ENCODE measurements at places on chromosomes 2 and 18.

DNA sequence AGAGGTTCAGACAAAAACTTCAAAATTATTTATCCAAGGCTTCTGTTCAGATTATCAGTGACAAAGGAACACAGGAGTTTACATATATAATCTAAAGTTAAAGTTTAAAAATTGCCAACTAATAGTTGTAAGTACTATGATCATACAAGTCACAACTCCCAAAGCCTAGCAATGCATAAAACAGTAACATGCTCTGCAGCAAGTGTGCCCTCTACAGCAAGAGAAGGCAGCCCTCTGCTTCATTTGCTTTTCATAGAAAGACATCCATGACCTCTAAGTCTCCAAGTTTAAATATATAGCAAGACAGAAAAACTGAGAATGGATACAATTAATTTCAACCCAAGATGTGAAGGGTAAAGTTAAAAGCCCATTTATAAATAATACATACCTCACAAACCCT, 13.3 kb downstream of the RAB1A start:
- DNase-seq, result no peak

DNA sequence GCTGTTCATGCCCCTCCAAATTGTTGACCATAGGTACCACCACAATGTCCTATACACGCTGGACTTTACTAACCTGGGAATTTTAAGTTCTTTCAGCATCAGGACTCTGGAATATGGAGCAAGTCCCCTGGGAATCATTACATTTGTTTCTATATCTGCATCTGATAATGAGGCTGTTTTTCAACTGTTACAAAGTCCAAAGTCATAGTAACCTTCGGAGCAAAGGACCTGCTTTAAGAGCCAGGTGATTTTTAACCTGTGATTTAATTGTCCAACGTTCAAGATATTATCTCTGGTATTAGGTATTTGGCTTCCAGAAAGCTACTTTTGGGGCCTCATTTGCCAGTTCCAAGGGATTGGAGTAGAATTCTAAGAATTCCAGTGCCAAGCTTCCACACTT, 7.5 kb upstream of the B3GNT2 start:
- no peak for DNase-seq

GRCh38 chr18:79944746-79945117, 6.7 kb downstream of the SLC66A2 start:
- no peak for DNase-seq

- no peak for DNase-seq
Measured at GRCh38 chr18:25113566-25113965, 238.4 kb downstream of the ZNF521 start.

GRCh38 chr18:13915995-13916431, 677 bp upstream of the MC2R start:
- DNase-seq, result no peak

DNA sequence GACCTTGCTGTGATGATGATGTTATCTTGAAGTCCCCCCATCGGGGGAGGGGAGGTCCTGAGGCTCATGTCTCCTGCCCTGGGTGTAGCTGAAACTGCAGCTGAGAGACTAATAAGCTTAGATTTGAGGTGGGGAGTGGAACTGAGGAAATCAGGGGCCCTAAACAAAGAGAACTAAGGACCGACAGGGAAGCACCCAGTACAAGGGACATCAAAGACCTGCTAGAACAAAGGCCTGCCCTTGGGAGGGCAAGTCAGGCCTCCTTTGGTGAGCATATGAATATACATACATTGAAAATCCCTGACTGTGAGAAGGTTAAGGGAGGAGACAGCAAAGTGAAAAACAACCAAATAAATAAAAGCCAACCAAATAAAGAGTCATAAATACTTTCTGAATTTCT, 1132.5 kb upstream of the CELF4 start:
- no peak for DNase-seq

- DNase-seq, result no peak
Measured at GRCh38 chr18:31643003-31643402, 41.4 kb downstream of the B4GALT6 start.

DNA sequence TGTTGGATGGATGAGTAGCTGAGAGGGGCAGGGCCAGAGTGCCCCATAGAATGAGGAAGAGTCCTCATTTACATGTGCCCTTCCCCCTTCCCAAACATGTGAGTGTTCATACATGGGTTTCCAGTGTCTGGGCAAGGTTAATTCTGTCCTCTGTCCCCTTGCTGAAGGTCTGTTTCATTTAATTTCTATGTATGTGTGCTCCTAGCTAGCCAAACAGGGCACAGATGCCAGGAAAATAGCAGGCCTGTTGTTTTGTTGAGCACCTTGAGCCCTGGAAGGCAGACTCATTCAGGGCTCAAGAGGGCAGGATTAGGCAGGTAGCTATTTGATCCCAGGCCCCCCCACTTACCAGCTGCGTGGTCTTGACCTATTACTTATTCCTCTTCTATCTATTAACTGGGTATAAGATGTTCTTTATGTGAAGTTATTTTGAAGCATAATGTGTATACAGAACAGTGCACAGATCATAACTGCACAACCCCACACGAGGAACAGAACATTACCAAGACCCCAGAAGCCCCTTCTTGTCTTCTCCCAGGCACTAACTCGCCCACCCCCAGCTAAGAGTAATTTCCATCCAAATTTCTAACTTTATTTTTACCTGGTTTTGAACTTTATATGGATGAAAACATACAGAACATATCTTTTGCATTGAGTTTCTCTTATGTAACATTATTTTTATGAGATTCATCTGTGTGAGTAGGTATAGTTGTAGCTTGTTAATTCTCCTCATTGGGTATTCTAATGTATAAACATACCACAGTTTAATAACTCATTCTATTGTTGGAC, 164.3 kb downstream of the RPIA start:
- no peak for DNase-seq

- peak; percentile 5 for DNase-seq
Measured at GRCh38 chr2:231965102-231965501, 3.6 kb downstream of the DIS3L2 start.

GRCh38 chr18:48850822-48851598, 99.8 kb downstream of the SMAD7 start:
- DNase-seq, result no peak

DNA sequence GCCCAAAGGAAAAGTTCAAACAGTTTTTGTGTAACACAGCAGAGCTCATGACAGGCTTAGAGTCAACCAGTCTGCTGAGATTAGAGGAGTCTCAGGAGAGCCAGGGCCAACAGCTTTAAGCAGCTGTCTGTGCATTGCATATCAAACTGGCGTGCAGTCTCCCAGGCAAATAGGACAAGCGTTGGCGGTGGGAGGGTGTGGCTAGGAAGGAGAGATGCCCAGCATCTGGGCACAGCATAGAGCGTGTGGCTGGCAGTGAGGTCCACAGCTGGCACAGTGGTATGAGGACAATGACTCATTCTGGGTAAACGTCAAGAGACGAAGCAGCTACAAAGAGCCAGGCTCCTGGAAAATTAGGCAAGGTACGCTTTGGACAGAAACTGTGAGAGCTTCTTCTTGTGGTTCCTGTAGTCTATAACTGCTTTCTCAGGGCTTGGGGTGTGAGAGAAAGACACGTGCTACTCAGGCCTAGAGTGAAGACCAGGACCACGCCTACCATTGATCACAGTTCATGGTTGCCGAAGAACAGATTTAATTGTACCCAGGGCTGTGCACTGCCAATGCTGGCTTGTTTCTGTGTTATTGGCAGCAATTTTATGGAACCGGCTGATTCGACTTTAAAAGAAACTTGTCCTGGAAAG, 14.8 kb downstream of the ZAP70 start:
- DNase-seq, result no peak

DNA sequence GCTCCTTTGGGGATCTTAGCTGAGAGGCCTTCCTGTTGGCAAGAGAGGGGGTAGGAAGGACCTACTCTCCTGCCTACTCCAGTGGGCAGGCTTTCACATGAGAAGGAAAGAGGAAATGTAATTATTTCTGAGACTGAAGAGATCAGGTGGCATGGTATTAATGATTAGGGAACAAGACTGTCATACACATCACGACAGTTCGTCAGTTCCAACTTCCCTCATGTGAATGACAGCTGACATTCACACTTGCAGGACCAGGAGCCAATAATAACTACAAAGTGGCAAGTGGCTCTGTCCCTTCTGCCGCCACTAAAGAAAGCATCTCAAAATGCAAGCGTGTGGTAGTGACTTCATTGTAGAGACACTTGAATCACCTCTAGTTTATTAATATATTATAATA, 90.0 kb downstream of the ZCCHC2 start:
- no peak for DNase-seq

- DNase-seq, result no peak
Measured at GRCh38 chr2:9310377-9310776, 103.8 kb downstream of the ASAP2 start.

DNA sequence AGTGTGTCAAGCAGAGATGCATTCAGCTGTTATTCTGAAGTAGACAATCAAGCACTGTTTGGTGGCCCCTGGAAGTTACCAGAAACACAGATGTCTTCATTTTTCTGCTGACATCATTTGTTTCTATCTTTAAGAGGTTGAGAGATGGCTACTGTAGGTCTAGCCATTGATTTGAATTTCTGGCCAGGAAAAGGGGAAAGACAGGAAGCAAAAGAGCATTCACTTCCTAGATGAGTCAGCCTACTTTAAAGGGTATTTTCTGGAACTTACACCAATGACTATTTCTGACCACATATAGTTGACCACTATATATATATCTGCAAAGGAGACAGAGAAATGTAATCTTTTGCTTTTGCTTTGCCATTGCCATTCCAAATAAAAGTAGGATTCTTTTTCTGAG, 900.1 kb upstream of the SOX11 start:
- DNase-seq, result no peak

DNA sequence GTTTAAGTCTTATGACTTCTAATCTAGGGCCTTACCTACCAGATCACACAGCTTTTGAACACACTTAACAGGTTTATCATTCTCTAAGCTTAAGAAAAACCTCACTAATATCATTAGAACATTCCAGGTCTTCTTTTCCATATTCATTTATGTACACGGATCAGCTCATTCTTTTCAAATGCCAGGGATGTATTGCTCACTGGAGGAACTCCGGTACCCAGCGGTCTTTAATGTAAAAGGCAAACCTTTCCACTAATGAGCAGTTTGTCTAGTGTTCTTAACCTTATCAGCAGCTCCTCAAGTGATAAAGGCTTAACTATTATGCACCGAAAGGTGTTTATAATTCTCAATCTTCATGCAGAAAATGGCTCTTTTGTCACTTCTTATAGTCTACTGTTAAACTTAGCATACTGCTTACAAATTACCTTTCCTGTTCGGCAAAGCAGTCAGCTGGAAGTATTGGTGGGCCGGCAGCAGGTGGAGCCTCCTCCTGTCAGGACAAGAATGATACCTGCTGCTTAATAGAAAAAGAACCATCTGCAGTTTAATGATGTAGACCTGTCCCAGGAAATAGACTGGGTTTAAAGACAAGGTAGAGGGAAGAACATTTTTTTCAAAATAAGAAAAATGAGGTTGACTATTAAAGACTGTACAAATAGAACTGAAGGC, 142.7 kb downstream of the FIGN start:
- no peak for DNase-seq

DNA sequence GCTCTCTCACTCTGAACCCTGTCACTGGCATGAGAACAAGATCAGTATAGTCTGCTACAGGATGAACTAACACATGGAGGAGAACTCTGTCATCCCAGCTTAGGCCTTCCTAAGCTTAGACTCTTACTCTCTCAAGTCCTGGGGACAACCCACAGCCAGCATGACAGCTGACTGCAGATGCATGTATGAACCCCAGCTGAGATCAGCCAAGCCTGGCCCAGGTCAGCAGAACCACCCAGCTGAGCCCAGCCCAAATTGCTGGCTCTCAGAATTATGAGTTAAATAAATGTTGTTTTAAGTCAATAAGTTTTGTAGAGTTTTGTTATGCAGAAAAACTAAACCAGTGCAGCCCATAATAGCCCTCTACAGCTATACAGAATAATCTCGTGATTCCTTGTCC, 287.3 kb downstream of the TNS1 start:
- no peak for DNase-seq

- DNase-seq, result no peak
Measured at GRCh38 chr2:67050622-67051021, 346.5 kb upstream of the ETAA1 start.

GRCh38 chr18:41870817-41871216, 84.2 kb upstream of the PIK3C3 start:
- DNase-seq, result no peak

DNA sequence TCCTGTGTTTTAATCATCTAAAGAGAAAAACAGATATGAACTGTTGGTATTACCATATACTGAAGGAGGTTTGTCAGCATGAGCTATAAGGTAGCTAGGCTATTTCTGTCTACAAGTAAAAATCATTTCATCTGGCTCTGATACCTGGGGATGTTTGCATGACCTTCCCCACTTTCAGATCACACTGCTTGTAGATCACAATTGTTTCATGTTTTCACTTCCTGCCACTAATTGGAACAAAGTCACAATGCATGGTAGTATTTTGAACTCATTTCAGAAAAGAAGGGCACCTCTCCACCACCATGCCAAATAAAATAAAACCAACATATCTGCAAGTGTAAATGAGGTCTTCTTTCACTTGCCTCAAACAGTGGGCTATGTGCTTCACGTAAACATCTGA, 37.8 kb downstream of the NYAP2 start:
- DNase-seq, result no peak

- DNase-seq, result no peak
Measured at GRCh38 chr2:221517146-221517695, 54.9 kb downstream of the EPHA4 start.

GRCh38 chr2:129729646-129730045, 249.8 kb upstream of the RAB6C start:
- no peak for DNase-seq

GRCh38 chr2:219309278-219309677, at the start of gene PTPRN:
PTPRN (minus strand) TSS chr2:219309401; CDS start chr2:219309332, 69 bp downstream.
- DNase-seq, result no peak

DNA sequence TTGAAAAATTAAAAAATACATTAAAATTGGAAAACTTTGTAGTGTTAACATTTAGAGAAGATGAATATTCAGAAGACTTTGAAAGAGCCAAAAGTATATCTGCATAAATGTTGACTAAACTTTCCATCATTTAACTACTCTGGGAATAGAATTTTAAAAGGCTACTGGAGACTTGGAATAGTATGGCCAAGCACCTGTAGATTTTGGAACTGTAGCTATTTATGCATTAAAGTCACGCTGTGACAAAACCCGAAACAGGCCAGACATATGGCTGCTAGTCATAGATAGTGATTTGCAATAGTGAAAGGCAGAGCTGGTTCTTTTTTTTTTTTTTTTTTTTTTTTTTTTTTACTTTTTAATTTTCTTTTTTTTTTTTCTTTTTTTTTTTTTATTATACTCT, 396.0 kb downstream of the SOCS6 start:
- DNase-seq, result no peak

DNA sequence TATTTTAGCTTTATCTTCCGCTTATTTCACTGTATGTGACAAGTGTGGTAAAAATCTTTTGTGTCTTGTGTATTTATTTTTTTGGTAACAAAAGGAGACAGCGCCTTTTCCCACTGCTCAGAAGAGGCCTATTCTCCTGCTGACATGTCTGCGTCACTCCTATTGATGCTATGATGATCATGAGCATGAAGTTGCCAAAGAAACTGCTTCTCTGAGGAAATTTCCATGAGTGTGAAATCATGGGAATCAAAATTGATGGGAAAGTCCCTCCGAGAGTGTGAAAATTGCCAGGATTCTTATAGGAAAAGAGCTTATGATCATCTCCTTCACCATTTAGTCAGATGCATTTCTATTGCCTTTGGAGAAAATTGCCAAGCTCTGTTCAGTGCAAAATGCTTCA, 36.5 kb upstream of the DARS1 start:
- no peak for DNase-seq

GRCh38 chr2:120683081-120683480, 52.6 kb upstream of the GLI2 start:
- DNase-seq, result no peak

GRCh38 chr2:85938456-85938855, 49.7 kb upstream of the ST3GAL5 start:
- DNase-seq, result no peak

Measured in NCI-H2107 (cell line).